ENCODE measurements at places on chromosomes 16 and 17. TPM values are rescaled to one million over a fixed set of nuclear protein-coding genes. Genes with fewer than 3 reads are reported as not detected.

- no peak for DNase-seq
Observed at GRCh38 chr17:35568561-35568960, 7.9 kb upstream of the SLFN14 start.

DNA sequence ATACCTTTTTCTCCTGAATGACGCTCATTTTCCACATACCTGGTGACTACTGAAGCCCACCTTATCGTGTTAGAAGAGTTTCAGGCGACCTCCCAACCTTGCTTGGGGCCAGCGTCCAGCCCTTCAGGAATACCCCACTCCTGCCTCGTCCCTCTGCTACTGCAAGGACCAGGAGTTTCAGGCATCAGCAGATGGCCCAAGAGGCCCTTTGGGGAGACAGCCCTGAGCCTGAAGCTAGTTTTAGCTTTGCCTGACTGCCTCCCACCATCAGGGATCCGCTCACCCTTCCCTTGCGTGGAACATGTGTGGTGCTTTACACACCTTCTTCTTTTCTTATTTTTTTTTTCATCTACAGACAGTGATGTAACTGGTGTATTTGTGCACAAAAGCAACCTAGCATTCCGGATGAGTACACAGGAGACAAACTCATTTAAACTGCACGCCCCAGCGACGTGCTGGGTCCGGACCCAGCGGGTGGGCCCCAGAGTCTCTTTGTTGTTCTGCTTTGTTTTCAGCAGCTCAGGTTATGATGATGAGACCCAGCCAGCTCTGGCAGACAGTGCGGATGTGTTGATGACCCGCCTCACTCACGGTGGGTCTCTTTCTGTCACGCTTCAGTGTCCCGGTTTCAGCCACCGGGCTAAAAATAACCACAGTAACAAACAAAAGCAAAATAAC, 242.4 kb downstream of the C16orf95 start:
- no peak for DNase-seq

DNA sequence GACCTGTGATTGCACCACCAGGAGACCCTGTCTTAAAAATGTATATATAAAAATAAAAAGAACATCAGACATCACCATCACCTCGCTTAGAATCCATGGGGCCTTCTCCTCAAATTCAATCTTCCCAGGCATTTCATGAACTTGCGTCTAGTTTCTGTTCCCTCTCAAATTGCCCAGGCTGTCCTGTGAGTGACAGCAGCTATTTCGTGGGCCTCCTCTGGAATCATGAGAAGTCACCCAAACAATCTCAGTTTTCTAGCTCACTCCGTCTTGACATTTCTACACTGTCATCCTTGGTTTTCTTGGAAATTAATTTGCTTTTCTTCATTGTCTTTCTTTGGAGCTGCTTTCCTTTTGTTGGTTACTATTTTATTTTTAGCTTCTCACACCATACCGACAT, 7.3 kb downstream of the SLC52A1 start:
- no peak for DNase-seq

Gene SERPINF2
- 0.41 TPM for total RNA-seq

Gene ASB16
- total RNA-seq, result 0.42 TPM

- no peak for DNase-seq
Observed at GRCh38 chr16:83946781-83947566, 6.1 kb upstream of the OSGIN1 start.

Gene CIAPIN1
- total RNA-seq, result 98.0 TPM

- no peak for DNase-seq
Observed at GRCh38 chr16:2325791-2326190, 14.7 kb downstream of the ABCA3 start.

GRCh38 chr17:67490471-67490870, 113.4 kb downstream of the PITPNC1 start:
- no peak for DNase-seq

Gene TERB1
- total RNA-seq, result not detected

- DNase-seq, result no peak
Observed at GRCh38 chr17:32673964-32674363, 187.2 kb downstream of the CDK5R1 start.

DNA sequence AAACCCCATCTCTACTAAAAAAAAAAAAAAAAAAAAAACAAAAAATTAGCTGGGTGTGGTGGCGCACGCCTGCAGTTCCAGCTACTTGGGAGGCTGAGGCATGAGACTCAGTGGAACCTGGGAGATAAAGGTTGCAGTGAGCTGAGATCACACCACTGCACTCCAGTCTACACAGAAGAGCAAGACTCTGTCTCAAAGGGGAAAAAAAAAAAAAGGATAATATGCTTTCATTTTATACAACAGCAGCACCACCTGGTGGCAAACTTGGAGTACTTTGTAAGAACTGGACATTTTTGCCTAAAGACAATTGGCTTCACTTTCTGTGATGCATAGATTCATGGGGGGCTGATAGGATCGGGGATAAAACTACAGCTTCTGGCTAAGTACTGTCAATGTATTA, 8.5 kb downstream of the CHTF8 start:
- DNase-seq, result peak; percentile 50

GRCh38 chr17:81991684-81992305, 14.4 kb downstream of the ASPSCR1 start:
- DNase-seq, result no peak

GRCh38 chr16:1561266-1561665, 27.8 kb downstream of the TMEM204 start:
- DNase-seq, result no peak

Data from activated T-helper 1 cell treated with anti-CD3 and anti-CD28 coated beads, Interleukin-12 subunit alpha, Interleukin-12 subunit beta, Interleukin-2, Interleukin-4 antibody, amounts not matched to agents 30 ng/mL and 10 ng/mL and 1 ng/mL, durations not matched to agents 14 hours and 24 hours and 36 hours (primary cell).